Right kidney (tissue), 9 donors: ENCODE measurements at places on chromosomes 7 and 10.

GRCh38 chr7:75691793-75692543, 46.8 kb downstream of the HIP1 start:
- DNase-seq: peak; percentile 25

GRCh38 chr7:29561271-29561670, 2.4 kb upstream of the PRR15 start:
- no peak for DNase-seq

- no peak for DNase-seq
Measured at GRCh38 chr10:70331486-70332268, 47.9 kb upstream of the NPFFR1 start.

GRCh38 chr7:132899833-132900232, 182.1 kb downstream of the CHCHD3 start:
- no peak for DNase-seq

DNA sequence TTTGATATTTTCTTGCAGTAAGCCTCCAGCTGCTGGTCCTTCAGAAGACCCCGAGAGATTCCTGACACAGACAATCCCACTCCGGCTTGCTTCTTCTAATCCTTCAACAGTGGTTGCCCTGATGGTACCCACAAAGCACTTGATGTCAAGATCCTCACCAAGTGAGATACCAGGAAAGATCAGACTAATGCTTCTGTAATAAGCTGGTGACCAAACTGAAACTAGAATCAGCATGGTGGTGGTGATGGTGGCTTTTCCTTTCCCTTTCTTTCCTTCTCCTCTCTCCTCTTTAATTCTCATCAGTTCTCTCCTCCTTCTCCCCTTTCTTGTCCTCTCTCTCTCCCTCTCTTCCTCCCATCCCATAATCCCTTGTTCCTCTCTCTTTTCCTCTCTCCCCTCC, 25.8 kb upstream of the CASD1 start:
- no peak for DNase-seq

- DNase-seq: no peak
Measured at GRCh38 chr10:99276848-99277486, 41.3 kb upstream of the HPSE2 start.

GRCh38 chr7:84538268-84538667, 343.7 kb upstream of the SEMA3A start:
- no peak for DNase-seq

GRCh38 chr10:297567-297966, 162.3 kb downstream of the ZMYND11 start:
- no peak for DNase-seq

DNA sequence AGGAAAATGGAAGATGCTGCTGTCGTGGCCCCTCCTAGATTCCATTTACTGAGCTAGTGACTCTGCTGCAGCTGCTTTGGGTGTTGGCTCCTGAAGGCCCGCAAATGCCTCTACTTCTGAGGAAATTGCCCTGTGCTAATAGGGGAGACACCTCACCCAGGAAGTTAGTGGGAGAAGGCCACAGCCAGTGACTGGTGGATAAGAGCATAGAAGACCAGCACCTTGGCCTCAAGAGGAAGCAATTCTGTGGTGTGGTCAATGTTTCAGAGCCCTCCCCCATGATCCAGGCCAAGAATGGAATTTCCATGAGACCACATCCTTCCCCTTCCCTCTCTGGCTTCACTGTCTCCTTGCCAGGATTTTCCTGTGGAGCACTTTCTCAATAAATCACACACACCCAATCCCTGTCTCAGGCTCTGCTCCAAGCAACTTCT, 25.0 kb upstream of the FZD1 start:
- DNase-seq: no peak

DNA sequence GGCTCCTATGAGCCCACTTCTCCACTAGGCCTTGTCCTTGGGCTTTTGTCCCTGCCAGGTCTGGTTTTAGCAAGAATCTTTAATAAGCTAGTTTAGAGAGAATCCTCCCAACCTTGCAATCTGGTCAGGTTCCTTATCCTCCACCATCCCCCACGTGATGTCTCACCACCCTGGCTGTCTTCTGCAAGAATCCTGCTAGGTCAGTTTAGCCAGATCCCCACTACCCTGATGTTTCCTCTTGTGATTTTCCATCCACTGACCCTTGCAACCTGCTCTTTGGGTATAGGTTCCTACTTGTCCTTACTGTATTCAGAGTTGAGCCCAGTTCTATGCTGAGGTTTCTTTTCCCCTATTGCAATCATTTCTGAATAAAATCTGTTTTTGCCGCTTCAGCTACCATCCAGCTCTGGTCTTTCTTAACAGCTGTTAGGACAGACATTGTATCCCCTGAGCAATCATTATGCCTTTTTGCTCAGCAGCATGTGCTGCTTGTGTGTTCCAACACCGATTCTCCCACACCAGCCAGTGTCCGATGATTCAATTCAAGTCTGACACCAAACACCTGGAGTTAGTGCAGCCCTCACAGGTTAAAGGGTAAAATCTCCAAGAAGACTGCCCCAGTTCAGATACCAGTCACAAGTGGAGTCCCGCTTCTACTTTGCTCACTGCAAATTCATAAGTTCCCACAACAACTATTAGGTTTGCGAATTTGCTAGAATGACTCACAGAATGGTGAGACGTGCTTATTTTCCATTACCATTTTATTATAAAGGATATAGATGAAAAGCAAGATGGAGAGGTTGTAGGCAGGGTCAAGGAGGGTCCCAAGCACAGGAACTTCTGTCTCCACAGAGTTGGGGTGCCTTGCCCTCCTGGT, 62.2 kb upstream of the ADCY1 start:
- DNase-seq: no peak
